Cardiac septum (tissue), 1 donor: ENCODE measurements at places on chromosomes 7 and 10. TPM values are rescaled to one million over a fixed set of nuclear protein-coding genes. Genes with fewer than 3 reads are reported as not detected.

DNA sequence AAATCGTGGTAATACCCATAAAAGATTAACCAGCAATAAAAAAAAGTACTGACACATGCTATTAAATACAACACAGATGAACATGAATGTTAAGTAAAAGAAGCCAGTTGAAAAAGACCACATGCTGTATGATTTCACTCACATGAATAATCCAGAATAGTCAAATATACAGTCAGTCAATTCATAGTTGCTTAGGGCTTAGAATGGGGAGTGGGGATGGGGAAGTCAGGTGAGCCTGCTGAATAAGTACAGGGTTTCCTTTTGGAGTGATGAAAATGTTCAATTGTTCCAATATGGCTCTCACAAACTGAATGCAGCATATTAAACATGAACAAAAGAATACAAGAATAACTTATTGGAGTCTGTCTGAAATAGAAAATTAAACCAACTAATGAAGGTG, 1.8 kb downstream of the COA1 start:
- no peak for DNase-seq

GRCh38 chr7:50436133-50436806, 13.9 kb downstream of the FIGNL1 start:
- DNase-seq: no peak

- no peak for DNase-seq
These were observed 253.0 kb upstream of the SLC26A5 start for GRCh38 chr7:103699032-103699431.

GRCh38 chr7:156932006-156932405, 17.5 kb upstream of the NOM1 start:
- no peak for DNase-seq

- DNase-seq: no peak
These were observed 136.8 kb upstream of the YAE1 start for GRCh38 chr7:39429421-39429820.

- DNase-seq: no peak
These were observed 18.8 kb downstream of the UNC5B start for GRCh38 chr10:71231206-71231605.

TAS2R41 gene
- not detected for total RNA-seq
